AG04450 (cell line): ENCODE measurements at places on chromosomes 3 and 15.

GRCh38 chr3:23928524-23928923 lies 11.6 kb downstream of the RPL15 start:
- no peak for DNase-seq

- no peak for DNase-seq
Observed at GRCh38 chr15:94840794-94841783, 609.7 kb downstream of the MCTP2 start.

DNA sequence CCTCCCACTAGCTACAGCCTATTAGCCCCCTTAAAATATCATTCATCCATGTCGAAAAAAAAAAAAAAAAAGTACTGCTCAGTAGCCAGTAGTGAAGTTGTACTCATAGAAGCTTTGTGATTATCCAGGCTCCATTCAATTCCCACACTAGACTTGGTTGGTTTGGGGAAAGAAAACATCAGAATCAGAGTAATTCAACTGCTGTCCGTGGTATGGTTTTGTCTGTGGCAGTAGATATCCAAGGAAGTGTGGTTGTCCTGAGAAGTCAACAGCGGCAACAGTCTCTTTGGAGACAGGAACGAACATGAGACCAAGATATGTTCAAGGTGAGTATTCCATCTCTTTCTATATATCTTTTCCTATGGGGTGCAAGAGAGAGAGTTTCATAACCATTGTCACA lies 99.2 kb downstream of the GOLIM4 start:
- DNase-seq = no peak

DNA sequence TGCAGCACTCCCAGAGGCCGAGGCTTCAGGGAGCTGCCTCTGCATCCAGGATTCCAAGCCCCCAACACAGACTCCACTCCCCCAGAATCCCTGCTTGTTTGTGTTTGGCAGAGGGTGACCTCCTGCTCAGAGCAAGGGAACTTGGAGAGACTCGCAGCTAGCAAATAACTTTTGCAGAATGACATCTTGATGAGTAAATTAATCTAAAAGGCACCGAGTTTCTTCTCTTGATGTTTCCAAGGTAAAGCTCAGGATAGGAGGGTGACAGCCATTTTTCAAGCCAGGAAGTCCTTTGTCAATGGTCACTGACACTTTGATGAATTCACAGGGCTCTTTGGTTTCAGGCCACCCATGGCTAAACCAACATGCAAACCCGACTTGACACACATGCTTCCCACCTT lies 523.0 kb downstream of the NTRK3 start:
- no peak for DNase-seq
